ENCODE measurements at places on chromosomes 11 and 22.

GRCh38 chr11:96026310-96026709 lies 102.4 kb upstream of the MTMR2 start:
- DNase-seq, result no peak

GRCh38 chr11:17850336-17850735 lies 115.8 kb downstream of the KCNC1 start:
- no peak for DNase-seq

GRCh38 chr11:126917531-126918204 lies 82.9 kb downstream of the KIRREL3 start:
- no peak for DNase-seq

GRCh38 chr22:19849835-19850762 lies 4.6 kb downstream of the GNB1L start:
- DNase-seq, result no peak

DNA sequence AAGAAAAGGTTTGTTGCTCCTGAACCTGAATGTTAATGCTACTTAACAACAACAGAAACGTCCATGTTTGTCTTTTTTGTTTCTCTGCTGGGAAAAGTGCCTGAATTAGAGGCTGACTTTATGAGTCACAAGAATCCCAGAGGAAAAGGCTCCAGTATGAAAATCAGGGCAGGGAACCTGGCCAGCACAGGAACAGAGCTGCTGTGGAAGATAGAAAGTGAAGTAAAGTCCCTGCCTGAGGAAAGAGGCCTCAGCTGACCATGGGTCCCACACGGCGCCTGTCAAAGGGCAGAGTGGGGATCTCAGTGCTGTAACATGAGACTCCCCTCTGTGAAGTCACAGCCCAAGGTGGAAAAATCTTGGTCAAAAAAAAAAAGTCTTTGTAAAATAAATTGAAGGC lies 632.3 kb upstream of the CCDC90B start:
- no peak for DNase-seq

- no peak for DNase-seq
Observed at GRCh38 chr11:134004496-134005172, 47.9 kb upstream of the IGSF9B start.

DNA sequence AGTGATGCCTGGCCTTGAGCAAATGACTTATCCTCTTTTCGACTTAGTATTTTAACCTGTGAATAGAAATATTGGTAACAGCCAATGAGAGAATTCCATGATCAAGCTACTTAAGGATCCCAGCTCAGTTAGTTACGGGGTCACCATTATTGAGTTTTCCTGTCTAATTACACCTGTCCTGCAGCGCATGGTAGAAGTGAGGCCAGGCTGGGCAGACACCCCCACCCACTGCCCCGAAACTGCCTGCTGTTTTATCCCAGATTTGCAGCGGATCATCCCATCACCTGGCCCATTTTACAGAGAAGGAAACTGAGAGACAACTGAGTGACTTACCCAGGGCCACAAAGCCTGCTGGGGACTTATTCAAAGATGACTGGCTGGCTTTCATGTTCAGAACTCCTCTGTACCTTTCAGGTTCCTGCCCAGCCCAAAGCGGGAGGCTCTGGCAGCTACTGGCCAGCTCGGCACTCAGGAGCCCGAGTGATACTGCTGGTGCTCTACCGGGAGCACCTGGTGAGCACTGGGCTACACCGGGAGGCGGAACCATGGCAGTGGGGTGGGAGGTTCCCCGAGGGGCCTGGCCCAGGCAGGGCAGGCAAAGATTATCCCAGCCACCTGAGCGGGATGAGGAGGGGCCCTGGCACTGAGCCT lies 1.4 kb downstream of the MUS81 start:
- no peak for DNase-seq

DNA sequence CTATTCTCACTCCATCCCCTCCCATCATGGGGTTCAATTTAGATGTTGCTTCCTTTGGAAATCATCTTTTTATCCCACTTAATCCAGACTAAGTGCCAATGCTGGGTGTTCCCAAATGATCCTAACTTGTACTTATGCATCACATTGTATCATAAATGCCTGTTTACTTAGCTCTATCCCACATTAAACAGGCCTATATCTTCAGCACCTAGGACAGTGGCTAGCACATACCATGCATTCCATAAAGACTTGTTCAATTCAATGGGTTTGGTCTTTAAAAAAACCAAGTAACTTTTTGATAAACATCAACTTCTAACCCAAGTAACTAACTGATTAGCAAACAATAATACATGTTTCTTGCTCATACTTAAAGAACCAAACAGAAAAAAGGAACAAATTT lies 40.6 kb downstream of the RSF1 start:
- DNase-seq, result peak; percentile 41

- peak; percentile 80 for DNase-seq
Observed at GRCh38 chr11:9972989-9973388, 309.1 kb downstream of the SWAP70 start.

DNA sequence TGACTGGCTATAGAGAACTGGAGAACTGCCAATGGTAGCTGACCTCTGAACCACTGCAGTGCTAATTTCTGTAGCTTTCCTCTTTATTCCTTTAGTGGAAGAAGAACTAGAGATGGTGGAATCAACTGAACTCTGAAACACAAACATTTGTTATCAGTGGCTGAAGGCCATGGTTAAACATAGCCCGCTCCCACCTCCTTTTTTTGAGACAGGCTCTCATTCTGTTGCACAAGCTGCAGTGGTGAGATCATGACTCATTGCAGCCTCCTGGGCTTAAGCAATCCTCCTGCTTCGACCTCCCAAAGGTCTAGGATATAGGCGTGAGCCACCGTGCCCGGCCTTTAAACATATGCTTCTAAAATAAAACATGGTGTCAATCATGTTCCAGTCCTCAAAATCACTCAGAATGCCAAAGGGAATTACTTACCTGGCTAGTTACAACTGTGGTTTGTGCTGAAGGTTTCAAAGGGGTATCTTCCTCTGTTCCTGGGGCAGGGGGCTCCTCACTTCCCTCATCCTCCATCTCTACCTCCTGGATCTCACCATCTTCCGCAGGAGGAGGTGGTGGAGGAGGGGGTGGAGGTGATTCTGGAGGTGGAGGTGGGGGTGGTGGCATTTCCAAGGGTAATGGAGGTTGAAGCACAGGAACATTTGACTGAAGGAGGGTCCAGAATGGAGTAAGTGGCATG lies 9.0 kb upstream of the AGBL2 start:
- DNase-seq, result no peak

DNA sequence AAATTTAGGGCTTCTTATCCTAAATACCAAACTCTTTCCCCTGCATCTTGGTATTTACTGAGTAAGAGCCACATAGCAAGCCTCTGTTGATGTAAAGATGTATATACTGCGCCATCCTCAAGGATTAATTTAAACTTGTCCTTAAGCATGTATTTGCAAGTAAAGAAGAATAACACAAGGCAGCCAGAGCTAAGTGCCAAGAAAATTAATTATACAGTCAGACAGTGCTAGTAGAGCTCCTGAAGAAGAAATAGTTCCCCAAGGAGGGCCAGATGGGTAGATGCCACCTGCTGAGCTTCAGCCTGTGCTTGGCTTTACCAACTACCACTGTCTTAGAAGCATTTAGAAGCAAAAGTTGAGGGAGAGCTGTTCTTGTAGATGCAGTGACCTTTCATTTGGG lies 470.0 kb downstream of the BUD13 start:
- no peak for DNase-seq

- no peak for DNase-seq
Observed at GRCh38 chr11:132093536-132094259, 723.3 kb downstream of the NTM start.

GRCh38 chr11:59283825-59284772 lies 71.4 kb upstream of the MPEG1 start:
- DNase-seq, result peak; percentile 82

GRCh38 chr11:45817191-45817590 lies 12.2 kb downstream of the SLC35C1 start:
- DNase-seq, result no peak

DNA sequence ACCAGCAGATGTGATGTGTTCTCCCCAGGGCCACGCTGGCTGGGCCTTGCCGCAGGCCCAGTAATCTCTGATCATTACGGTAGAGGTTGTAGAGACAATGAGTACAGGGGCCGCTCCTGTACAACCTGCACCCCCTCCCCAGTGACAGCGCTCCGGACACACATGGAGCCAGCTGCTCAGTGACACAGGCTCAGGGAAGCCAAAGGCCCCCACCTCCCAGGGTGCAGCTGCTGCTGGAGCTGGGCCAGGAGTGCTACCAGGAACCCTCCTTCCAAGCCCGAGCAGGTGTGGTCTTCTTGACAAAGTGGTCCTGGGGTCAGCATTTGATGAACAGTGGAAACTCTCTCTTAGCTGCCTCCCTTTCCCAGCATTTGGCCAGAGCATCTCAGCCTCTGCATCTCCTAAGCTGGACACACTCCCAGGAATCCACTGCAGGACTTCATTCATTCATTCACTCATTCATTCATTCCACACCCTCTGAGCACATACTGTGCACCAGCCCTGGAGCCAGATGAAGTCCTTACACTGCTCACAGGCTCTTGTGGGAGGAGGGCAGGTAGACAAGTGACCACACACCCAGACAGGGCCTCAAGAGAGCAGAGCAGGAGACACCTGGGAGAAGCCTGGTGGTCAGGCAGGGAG lies 49.6 kb upstream of the MPEG1 start:
- DNase-seq, result no peak

DNA sequence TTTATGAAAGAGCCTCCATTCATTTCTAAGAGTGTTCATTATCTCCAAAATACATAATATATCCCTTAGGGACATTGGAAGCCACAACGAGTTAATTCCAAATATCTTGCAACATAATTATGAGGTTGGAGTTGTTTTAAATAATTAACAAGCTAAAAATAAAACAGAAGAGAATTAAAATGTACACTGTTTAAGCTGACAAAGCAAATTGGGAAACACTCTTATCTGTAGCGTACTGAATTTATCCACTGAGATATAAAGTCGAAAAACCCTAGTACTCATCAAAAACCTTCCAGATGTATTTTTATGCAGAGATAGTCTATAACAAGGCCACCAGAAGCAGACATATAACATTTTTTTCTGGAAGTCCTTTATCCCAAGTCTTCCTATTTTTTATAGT lies 6.3 kb upstream of the OR5B2 start:
- DNase-seq, result no peak

GRCh38 chr11:102749101-102749722 lies 24.5 kb upstream of the MMP8 start:
- DNase-seq, result no peak

- DNase-seq, result no peak
Observed at GRCh38 chr11:27329867-27330632, 33.0 kb downstream of the CCDC34 start.

DNA sequence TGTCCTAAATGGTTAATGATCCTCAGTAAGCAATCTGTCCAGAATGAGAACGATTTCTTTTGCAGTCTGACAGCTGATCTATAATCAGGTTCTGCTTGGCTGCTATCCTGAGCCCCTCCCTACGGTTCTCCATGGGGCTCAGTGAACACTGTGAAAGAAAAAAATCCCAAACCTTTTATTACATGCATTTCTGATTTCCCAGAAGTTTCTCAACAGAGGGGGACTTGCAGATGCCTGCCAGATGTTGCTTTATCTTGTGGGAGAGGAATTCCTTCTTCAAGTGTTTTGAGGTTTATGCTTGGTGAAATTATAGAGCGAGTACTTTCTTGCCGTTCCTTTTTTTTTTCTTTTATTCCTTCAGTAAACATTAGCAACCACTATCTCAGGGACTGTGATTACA lies 531.9 kb upstream of the ISX start:
- DNase-seq, result peak; percentile 10

GRCh38 chr11:131677828-131678470 lies 307.5 kb downstream of the NTM start:
- DNase-seq, result no peak

DNA sequence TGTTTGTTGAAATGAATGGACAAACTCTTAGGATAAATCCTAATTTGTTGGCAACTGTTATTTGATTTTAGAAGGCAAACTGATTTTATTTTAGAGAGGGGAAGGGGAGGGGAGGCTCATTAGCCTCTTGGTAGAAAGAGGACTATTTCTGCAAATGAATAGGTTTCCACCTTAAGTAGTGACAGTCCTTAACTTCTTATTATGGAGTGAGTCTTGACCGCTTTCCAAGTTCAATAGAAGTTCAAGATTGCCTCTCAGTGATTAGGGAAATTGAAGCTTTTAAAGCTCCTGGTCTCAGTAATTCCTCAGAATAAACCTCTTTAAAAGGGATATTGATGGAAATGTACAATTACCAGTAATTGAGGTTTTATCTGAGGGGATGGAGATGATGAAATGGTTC lies 55.7 kb downstream of the PANX1 start:
- DNase-seq, result no peak

- DNase-seq, result no peak
Observed at GRCh38 chr11:97772705-97773104, 1248.0 kb upstream of the CNTN5 start.

Measured in activated CD4-positive, alpha-beta T cell treated with anti-CD3 and anti-CD28 coated beads, Interleukin-2, amount 10 ng/mL, durations not matched to agents 24 days and 14 days (primary cell).